CD4-positive, alpha-beta T cell treated with Interleukin-15 for 4 hours (primary cell): ENCODE measurements at places on chromosomes 7 and 10.
A peak's percentile ranks its signal among the peaks of the same experiment; 100 is the strongest.

- DNase-seq, result no peak
These were observed 95.4 kb downstream of the TCF7L2 start for GRCh38 chr10:113045147-113046055.

DNA sequence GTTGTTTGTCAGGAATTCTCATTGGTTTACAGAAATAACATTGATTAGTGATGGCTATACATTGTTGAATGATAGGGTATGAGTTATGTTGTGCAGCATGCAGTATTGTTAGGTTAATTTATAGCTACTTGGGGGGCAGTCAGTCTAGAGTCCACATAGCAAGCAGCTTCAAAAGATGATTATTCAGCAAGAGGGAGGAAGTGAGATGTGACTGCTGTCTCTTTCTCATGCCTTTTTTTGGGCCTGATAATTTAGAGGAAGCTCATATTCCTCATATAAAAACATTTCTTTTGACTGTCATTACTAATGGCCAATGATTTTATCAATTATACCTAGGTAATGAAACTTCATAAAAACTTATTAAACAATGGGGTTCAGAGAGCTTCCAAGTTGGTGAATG is 3.4 kb upstream of the TBRG4 start:
- no peak for DNase-seq

DNA sequence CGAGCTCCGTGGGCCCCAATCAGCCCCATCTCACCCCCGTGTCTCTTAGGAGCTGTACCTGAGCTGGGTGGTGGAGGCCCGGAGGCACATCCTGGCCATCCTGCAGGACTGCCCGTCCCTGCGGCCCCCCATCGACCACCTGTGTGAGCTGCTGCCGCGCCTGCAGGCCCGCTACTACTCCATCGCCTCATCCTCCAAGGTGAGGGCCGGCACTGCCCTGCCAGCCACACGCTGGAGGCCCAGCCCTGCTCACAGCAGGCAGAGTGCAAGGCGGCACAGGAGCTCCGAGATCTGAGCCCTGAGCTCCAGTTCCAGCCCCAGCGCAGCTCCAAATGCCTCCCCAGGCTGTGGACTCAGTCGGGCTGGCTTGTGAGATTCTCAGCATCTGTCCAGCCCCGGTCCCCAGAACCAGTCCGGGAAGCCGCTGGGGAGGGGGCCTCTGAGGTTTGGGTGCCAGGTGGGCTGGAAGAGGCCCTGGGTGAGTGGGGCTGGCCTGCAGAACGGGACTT is 9.3 kb downstream of the TMEM120A start:
- no peak for DNase-seq

DNA sequence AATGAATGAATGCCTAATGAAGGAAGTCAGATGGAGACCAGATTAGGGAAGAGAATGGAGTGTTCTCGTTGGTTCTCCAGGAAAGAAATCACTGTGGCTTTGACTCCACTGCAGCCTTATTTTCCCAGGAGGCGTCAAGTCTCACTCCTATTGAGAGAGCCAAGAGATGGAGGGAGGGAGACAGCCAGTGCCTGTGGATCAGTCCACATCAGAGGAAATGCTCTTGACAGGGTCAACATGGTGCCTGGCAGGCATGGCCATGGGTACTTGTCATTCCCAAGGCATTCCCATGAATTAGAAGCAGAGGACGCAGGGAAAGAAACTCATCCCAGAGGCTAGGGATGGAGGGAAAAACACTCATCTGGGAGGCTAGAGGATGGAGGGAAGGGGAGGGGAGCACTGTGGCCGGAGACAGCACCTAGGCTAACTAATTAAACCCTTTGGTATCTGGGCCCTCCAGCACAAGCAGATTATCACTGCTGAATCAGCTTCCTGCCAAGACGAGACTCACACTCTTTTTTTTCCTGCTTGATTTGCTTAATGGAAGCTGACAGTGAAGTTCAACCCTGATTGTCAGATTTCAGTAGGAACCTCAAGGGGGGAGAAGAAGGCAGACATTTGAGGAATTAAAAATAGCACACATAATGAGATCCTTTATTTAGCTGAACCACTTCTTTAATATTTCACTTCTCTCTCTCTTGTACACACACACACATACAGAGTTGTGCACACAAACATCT is 1233.2 kb upstream of the AUTS2 start:
- DNase-seq, result no peak

- no peak for DNase-seq
These were observed 198.3 kb upstream of the ZNF32 start for GRCh38 chr10:43846968-43847367.

GRCh38 chr10:23980094-23980493 is 228.8 kb upstream of the KIAA1217 start:
- DNase-seq, result no peak

GRCh38 chr7:107113866-107114265 is 54.9 kb upstream of the HBP1 start:
- DNase-seq, result no peak

- no peak for DNase-seq
These were observed 611.3 kb upstream of the GALNT17 start for GRCh38 chr7:70520611-70521010.

GRCh38 chr7:92340016-92340415 is 94.2 kb downstream of the ANKIB1 start:
- no peak for DNase-seq

GRCh38 chr7:23055582-23056178 is 41.8 kb upstream of the HYCC1 start:
- peak; percentile 74 for DNase-seq

DNA sequence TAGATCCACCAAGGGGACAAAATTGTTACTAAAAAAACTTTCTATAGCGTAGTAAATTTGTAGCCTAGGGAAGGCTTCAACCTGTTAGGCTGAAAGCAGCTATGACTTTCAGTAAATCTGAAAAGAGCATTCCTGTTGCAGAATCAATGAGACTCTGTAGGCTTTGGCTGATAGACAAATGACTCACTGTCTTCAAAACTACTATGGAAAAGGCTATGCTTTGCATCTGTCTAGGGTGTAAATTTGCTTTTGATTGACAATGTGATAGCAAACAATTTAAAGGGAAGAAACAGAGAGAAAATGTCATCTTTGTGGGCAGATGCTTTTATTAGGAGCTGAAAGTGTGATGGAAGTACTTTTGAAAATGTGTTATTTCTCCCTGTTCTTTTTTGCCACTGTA is 60.6 kb downstream of the ARL5B start:
- no peak for DNase-seq

DNA sequence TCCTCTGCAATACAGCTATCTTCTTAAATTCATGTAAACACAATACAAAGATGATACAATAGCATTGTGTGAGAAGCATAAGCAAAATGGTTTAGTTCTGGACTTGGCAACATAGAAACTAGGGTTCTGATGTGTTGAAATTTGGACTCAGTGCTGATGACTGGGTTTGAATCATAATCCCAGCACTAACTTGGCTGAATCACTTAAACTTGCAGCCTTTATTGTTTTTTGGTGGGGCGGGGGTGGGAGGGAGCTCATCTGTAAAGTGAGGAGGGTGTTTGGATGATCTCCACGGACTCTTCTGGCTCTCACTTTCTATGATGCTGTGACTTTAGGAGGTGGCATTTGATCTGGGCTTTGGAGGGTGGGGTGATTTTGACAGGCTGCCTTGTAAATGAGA is 158.2 kb downstream of the WNT2 start:
- DNase-seq, result no peak

DNA sequence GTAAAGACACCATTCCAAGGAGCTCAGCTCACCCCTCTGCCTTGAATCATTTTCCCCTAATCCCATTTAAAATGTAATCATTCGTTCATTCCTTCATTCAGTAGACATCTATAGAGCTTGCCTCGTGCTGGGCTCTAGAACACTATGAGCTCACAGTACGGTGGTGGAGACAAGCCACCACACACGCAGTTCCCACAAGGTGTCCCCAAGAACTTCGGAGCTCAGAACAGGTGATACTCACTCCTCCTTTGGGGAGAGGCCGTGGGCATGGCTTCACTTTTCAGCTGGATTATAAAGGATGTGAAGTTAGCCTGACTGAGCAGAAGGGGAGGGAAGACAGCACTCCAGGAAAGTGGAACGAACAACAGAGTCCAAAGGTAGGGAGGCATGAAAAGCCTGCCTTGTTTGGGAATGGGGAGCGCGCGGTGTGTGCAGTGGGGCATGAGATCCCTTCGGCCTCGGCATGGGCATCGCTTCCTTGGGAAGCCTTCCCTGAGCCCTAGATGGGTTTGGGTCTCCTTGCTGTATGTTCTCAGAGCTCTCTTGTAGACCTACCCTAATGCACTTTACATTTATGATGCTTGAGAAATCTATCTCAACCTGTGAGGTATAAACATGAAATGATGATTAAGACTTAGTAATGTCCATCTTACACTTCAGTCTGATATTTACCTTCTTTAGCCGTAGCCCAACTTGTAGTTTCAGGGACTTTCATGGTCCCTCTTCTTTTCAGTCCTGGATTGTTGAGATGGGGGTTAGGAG is 809 bp upstream of the OGA start:
- DNase-seq, result no peak

GRCh38 chr10:6694447-6695140 is 114.5 kb upstream of the PRKCQ start:
- DNase-seq, result no peak

DNA sequence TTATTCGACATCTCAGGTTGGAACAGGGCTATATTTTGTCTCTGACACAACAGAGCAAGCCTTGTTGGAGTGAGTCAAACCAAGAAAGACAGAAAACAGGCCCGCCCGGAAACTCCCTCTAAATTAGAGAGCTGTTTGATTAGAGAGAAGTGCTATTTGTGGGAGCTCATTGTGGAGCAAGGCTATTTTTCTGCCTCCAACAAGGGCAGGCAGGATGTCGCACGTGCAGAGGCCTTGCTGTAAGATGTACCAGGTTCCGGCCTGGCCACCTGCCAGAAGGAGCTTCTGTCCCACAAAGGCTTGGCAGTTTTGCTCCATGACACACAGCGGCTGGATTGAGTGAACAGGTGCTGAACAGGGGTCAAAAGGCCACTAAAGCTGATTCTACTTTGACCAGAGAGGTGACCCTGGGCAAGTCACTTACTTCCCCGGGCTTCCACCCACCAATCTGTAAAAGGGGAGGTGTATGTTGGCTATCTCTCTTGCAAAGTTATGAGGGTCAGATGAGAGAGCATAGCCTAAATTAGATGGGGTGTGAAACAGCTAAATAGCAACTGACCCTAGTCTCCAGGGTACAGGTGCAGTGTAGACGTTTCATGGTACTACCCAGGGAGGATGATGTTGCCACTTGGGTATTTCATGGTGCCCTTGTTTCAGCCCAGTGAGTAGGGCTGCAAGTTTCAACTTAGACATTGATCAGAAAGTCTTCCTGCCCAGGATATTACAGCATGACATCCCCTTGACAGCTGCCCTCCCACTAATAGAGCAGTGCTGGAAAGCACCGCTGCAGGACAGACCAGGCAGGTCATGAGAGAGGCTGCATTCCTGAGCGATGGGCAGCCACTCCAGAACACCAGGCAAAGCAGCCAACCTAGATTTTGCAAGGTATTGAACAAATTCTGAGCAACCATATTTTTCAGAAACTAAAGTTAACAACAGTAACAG is 62.0 kb downstream of the VSTM4 start:
- no peak for DNase-seq

- no peak for DNase-seq
These were observed 200.3 kb upstream of the ZMIZ1 start for GRCh38 chr10:78868456-78868855.

GRCh38 chr10:21638681-21639080 is 104.6 kb downstream of the MLLT10 start:
- DNase-seq, result no peak

- peak; percentile 76 for DNase-seq
These were observed 1.1 kb downstream of the TRRAP start for GRCh38 chr7:98879198-98879978.

DNA sequence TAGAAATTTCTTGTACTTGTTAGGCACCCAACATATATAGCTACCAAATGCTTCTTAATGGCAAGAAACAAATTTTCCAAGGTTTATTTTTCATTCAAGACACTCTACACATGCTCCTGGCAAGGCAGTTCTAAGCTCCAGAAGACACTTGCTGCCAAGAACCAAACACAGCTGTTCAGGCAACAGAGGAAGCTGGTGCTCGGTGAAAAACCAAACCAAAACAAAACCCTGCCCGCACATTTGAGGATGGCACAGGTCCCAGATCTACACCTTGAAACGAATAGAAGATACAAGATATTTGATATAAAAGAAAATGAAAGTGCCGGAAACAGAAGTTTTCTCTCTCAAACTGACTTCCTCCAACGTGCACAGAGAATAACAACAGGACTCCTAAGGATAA is 4.9 kb upstream of the DNTT start:
- no peak for DNase-seq

- no peak for DNase-seq
These were observed 482.1 kb downstream of the IPMK start for GRCh38 chr10:57785546-57785945.

GRCh38 chr10:129939416-129940275 is 24.4 kb downstream of the EBF3 start:
- DNase-seq, result no peak

- no peak for DNase-seq
These were observed 234.1 kb upstream of the KMT2E start for GRCh38 chr7:104779888-104780287.

DNA sequence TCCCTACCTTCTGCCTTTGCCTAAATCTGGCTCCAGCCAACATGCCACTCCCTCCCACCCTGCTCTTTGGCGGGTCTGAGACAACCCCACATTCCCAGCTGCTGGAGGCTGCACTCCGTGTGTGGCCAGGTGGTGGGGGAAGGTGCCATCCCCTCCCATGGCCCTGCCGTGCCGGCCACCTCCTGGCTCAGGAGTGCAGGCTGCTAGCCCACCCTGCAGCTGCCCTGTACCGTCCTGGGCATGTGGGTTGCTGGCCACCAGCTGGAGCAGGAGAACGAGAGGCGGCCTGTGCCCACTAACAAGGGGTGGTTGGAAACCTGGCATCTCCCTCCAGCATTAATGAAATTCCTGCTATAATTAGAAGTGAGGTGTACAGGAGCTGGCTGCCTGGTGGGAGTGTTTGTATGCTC is 97.6 kb downstream of the ZMIZ1 start:
- DNase-seq, result no peak

- DNase-seq, result peak; percentile 17
These were observed 23.2 kb downstream of the NT5C3A start for GRCh38 chr7:33039257-33039902.
